Occipital lobe (tissue), 3 donors: ENCODE measurements at places on chromosomes 1 and 21.

DNA sequence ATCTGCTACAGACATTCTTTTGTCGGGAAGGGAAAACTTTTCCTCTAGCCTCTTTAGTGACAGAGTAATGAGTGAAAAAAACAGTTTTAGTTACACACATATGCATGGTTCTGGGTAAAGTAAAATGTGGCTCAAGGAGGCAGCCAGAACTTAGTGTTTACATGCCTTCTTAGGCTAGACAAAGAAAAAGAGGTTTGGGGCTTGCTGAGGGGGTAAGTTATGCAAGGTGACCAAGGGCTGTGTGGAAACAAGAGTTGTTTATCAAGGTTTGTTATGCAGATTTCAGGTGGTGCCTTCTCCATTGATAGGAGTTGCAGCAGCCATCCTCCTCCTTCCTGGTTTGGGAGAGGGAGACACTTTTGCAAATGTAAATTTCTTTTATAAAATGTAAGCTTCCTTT lies 66.5 kb upstream of the RAB3GAP2 start:
- DNase-seq = no peak

DNA sequence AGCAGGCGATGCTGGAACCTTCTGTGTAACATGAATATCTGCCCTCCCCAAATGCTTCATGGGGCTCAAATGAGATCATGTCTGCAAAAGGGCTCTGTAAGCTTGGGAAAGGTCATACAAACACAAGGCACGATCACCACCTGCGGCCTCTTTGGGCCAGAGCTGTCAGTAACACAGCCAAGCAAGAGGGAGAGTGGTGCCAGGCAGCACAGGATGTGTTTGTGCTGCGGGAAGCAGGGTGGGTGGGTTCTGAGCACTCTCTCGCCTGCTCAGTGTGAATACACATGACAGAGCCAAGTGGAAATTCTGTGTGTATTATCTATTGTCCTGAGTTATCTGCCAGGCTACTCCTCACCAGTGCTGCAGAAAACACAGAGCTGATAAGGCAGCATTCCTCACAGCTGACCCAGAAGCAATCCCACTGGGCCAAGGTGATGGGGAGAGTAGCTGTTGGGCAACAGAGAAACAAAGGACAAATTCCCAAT lies 101.2 kb downstream of the LAMC2 start:
- peak; percentile 16 for DNase-seq

- no peak for DNase-seq
These were observed 91.3 kb downstream of the ATP5PO start for GRCh38 chr21:33824156-33824941.

- DNase-seq = no peak
These were observed 110.0 kb downstream of the ADSS2 start for GRCh38 chr1:244341455-244342450.

DNA sequence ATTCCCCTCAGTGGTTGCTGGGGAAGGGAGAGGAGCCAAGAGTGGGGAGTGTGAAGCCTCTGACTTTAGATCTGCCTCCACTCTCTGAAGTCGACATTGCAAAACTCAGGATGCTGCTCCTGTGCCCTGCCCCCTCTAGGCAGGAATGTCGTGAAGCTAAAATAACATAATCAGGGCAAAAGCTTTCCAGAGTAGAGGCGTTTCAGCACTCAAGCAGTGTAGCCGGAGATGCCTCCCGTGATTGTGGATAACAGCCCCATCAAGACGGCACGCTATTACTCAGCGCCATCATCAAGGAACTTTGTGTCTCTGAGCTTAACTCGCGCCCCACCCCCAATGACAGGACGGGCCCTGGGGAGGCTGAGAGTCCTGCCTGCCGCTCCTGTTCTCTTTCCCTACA lies 60.0 kb downstream of the FBXO2 start:
- no peak for DNase-seq

DNA sequence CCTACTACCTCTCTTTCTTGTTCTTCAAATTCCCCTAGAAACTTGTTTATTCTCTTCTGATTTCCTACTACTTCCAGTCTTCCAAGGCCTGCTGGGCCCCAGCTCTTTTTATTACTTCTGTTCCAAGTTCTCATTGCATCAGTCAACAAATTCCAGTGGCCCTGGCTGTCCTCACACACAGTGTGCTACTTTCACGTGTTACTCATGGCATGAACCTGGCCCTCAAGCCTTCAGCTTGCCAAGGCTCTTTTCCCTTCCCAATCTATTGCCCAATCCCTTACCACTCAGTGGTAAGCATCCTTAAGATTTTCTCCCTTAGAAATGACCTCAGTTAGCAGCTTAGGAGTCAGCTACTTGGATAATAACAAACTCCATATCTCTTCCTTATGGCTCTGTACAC lies 613.5 kb downstream of the LMO4 start:
- no peak for DNase-seq

DNA sequence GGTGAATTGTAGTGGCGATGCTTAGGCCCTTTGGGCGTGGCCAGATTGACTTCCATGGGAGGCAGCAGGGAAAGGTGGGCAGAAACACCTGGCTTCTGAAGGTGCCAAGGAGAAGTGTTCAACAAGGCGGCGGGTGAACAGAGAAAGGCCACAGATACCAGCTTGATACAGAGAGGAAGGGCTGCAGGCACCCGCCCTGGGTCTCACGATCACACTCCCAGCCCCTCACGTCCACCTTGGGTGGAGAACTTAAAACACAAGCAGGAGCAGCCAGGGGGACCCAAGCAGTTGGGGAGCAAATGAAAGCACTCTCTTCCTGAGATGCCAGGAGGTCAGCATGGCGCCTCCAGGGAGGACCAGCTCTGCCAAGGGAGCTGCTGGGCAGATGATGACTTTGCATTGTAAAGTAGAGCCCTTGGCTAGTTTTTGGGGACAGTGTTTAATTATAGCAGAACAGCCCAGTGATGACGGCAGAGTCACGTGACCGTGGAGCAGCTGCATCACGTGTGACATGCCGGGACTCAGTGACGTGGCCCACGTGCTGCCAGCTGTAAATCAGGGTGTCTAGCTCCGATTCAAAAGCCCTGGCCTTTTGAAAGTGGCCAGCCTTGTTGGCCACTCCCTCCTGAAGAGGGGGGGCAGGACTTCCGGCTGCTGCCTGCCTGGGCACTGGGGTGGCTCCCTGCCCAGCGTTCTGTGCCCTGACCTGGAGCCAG lies 19.0 kb downstream of the SLC37A1 start:
- DNase-seq = peak; percentile 73

DNA sequence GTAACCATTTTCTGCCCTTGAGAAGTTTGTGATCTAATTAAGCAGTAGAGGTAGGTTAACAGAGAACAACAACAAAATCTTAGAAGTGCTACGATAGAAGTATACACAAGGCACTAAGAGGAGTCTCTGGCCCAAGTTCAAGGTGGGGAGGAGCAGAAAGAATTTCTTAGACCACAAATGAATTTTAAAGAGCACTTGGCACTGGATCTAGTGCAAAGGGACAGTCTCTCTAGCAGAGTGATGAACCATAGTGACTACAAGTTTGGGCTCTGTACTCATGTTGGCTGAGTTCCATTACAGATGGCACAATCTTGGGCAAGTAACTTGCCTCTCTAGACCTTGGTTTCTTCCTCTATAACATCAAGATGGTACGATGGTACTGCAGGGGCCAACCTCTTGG lies 33.3 kb upstream of the PIGC start:
- no peak for DNase-seq

DNA sequence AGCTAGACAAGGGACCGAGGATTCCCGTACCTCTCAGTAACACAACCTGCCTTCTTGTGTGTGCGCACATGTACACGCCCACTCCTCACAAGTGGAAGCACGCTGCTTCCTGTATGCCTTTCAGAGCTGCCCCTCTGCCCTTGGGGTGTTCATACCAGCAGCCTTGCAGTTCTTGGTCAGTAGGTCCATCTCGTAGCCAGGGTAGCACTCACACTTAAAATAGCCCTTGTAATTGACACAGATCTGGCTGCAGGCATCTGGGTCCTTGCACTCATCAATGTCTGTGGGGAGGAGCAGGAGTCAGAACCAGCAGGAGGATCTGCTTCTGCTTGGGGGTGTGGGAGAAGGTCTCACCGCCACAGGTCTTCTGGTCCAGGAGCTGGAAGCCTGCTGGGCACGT lies 32.6 kb upstream of the MAGOH start:
- no peak for DNase-seq

- no peak for DNase-seq
These were observed 210.9 kb downstream of the KAZN start for GRCh38 chr1:14809191-14809981.

DNA sequence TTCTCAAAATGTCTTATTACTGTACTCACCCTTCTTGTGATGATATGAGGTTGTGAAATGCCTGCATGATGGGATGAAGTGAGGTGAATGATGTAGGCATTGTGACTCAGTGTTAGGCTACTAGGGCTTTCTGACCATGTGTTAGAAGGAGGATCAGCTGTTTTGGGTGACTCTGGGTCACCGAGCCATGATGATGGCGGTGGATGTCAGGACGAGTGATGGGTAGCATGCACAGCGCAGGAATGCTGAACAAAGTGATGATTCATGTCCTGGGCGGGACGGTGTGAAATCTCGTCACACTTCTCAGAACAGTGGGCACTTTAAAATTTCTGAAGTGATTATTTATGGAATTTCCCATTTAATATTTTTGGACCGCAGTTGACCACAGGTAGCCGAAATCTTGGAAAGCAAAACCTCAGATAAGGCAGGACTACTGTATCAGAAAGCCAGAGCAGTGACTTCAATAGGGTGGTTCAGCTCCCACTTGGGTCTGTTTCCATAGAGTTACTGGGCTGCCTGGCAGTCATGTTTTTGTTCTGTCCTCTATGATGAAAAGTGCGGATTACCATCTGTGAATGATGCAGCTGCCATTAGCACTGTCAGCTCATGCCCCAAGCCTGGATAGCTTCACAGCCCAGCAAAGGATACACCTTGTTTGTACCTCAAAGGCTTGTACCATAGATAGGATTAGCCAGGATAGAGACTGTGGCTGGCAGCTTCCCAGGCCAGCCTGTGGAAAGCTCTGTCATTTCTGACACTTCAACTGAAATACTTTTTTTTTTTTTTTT lies 26.6 kb downstream of the IL6R start:
- DNase-seq = no peak

DNA sequence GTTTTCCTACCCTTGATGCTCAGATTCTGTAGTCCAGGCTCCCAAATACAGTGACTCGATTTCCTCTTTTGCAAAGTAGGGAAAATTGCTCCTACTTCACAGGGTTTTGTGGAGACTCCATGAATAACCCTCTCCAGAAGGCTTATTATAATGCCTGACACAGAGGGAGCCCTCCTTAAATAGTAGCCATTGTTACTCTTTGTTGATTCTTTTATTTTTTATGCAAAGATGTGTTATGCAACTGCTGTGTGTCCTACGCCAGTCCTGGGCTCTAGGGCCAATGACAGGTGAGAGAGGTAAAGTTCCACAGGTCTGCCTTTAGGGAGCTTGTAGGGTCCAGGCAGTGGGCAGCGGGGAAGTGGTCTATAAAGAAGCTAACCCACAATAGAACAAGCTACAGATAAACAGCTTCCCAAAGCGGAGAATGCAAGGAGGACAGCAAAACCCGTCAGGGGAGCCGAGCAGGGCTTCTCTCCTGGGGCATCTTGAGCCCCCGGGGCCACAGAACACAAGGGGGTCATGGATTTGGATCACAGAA lies 1.5 kb downstream of the AADACL3 start:
- no peak for DNase-seq

DNA sequence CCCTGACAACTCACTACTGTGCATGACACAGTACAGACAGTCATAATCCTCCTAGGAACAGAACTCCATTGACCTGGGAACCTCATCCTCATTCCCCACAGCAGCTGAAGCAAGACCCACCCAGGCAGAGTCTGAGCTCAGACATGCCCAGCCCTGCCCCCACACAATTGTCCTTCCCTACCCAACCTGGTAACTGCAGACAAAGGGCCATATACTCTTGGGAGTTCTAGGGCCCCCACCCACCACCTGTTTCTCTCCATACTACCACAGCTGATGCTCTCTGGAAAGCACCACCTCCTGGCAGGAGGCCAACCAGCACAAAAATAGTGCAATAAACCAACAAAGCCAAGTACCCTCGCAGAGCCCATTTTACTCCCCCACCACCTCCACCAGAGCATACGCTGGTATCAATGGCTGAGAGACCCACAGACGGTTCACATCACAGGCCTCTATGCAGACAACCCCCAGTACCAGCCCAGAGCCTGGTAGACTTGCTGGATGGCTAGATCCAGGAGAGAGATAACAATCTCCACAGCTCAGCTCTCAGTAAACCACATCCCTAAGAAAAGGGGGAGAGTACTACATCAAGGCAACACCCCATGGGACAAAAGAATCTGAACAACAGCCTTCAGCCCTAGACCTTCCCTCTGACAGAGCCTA lies 159.7 kb upstream of the CXADR start:
- DNase-seq = no peak

DNA sequence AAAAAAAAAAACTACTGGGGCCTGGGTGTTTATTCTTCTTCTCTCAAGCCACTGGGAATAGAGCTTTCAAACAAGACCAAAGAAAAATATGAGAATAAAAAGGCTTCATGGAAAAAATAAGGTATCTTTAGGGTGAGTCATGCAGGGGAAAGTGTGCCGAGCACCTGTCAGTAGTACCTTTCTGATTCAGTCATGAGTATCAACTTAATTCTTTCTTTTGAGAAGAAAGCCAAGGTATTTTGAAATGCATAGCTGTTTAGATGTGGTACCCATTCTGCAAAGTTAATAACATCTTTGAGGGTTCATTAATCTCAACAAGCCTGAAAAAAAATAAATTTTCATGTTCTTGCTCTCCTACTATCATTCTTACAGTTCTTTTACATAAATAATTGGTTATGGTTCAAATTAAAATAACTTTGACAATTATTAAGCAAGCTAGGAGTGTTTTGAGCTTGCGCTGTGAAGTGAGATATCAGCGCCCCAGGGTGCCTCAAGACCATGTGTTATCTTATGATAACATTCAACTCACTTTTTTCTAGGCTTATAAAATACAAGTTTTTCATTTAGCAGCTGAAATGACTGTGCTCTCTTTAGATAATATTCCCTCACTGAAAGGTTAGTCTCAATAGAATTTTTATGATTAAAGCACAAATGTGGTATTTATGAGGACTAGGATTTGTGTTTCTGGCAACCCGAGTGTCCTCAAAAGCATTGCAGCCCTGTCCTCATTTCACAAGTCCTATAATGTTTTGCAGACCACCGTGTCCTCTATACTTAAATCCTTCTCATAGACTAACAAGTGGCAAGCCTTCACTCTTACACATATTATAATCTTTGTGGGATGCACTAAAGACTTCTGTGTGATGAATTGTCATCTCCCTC lies 138.6 kb downstream of the SLC44A5 start:
- DNase-seq = no peak
